Kidney tubule cell (primary cell): ENCODE measurements at places on chromosomes 2 and 18.

DNA sequence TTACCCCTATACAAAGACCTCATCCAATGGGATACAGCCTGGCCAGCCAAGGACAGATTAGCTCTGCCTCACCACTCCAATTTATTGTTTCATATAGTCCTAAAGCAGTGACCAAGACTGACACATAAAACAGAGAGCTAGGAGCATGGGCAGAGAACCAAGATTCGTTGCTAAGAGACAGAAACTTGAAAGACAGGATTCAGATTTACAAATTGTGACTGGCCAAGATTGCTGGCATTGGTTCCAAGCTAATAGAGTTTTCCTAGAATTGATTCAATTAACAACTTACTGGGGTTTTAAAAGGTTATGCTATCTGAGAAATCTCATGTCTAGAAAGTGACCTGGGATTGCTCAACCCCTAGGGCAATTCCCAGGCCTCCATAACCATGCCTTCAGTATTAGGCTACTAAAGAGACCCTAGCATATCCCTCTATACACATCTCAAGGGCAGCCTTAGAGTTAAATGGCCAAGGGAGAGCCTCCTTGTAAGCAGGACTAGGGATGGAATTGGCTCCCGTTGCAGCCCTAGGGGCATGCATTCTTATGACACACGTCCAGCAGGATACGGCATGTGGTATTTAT, 75.6 kb downstream of the ICOS start:
- peak; percentile 33 for DNase-seq

DNA sequence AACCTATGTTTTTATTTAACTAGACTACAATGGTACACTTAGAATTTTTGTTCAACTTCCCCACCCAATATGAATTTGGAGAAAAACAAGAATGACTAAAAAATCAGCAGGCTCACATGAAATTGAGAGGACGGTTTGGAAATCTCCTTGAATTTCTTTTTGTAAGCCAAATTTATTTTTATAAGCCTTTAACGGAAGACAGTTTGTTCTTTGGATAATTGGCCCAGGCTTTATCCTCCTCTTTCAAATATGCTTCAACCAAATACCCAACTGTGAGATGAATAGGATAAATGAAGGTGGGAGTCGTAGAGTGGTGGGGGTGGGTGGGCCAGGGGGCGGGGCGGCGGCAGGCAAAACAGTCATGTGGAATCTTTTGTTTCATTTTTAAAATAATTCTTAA, 60.6 kb downstream of the FMNL2 start:
- DNase-seq = no peak

DNA sequence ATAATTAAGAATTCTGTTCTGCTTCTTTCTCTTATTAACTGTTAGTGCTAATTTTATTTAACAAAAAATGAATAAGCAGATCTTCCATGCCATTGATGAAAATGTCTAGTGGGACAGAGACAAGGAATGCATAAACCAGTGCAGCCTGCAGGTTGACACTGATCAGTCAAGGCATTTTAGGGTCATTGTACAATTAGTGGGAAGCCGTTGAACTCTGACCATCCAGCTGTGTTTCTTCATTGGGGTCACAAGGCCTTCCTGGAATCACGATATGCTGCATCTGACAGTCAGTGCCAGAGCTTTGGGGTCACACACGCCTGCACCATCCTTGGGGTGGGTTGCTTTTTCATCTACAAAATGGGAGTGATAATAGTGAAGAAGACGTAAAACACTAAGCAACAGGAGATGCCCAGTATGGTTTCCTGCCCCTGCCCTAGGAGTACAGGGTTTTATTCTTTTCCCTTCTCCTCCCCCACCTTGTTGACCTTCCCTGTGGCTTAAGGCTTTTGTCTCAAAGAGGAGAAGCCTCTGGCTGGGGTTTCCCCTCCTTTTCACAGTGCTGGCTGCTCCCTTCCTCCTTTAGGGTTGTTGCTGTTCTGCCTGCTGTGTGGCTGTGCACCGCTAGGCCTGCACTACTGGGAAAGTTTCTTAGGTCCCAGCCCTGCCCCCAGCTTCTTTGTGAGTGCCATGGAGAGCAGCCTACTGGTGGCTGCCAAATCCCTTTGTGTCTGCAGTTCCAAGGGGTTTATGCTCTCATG, 245.6 kb downstream of the TPGS2 start:
- DNase-seq = peak; percentile 65

- no peak for DNase-seq
Measured at GRCh38 chr2:7867867-7868266, 814.0 kb upstream of the ID2 start.

GRCh38 chr18:9103376-9103873, 926 bp downstream of the NDUFV2 start:
- DNase-seq = peak; percentile 11
